ENCODE measurements at places on chromosomes 3 and 15.
A peak's percentile ranks its signal among the peaks of the same experiment; 100 is the strongest.

DNA sequence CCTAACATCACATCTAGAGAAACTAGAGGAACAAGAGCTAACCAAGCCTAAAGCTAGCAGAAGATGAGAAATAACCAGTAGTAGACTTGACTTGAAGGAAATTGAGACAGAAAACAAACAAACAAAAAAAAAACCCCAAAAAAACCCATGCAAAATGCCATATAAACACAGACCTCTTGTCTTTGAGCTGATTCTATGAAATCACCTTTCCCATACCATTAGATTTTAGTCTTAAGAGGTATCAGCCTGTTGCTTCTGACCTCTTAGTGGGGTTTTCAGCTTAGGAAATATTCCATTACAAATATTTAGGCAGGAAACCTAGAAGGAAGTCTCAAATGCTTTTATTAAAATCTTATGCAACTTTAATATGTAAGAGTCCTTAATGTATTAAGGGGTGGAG is 23.9 kb upstream of the ST3GAL6 start:
- DNase-seq, result no peak

GRCh38 chr15:58348095-58348812 is 83.5 kb upstream of the LIPC start:
- DNase-seq, result no peak

GRCh38 chr3:148873977-148874376 is 8.9 kb downstream of the CPA3 start:
- no peak for DNase-seq

DNA sequence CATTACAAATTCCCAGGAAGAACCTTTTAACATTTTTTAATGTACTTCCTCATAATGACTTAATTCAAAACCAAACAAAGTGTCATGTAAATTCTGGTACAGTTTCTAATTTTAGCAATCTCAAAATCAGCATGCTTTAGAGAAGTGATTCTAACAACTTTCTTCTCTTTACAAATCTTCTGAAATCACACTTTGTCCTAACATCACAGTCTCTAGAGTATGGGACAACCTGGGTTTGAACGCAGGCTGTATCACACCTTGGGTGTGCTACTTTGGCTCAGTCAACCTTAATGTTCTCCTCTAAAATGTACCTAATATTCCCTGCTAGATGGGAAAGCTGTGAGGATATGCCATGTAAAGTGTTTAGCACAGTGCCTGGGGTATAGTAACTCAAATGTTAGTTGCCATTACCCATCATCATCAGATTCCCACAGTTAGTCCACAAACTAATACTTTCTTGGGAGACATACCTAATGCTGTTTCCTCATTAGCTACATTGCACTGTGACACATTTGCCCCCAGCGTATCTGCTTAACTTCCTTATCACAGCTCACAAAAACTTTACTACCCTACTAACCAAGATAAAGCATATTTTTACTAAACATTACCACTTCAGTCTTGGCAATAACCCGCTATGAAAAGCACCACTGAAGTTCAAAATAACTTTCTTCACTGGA is 3.1 kb downstream of the TSPAN3 start:
- DNase-seq, result no peak

- DNase-seq, result no peak
Observed at GRCh38 chr3:185746470-185746869, 78.4 kb downstream of the IGF2BP2 start.

GRCh38 chr3:44654039-44654438 is 5.5 kb downstream of the ZNF35 start:
- DNase-seq, result no peak

- DNase-seq, result peak; percentile 58
Observed at GRCh38 chr15:36601497-36601932, 22.1 kb downstream of the CDIN1 start.

DNA sequence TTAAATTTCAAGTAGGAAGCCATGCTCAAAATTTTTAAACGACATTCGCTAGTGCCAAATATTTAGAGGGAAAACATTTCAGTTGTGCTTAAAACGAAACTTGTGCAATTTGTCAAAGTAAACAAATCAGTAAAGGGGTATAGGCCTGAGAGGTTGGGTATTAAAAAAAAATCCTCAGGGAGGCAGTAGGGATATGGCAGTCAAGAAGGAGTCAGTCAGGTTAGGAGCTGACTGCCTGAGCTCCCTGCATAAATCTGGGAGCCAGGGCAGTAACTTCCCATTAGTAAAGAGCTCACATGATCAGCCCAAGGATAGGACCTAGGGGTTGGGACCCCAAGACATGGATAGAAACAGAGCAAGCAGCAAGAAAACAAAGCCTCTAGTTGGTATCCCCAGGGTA is 120.7 kb upstream of the STAC start:
- no peak for DNase-seq

- peak; percentile 15 for DNase-seq
Observed at GRCh38 chr15:80309769-80310384, 57.9 kb upstream of the CTXND1 start.

GRCh38 chr15:22831473-22831872 is 7.0 kb upstream of the NIPA2 start:
- DNase-seq, result no peak

DNA sequence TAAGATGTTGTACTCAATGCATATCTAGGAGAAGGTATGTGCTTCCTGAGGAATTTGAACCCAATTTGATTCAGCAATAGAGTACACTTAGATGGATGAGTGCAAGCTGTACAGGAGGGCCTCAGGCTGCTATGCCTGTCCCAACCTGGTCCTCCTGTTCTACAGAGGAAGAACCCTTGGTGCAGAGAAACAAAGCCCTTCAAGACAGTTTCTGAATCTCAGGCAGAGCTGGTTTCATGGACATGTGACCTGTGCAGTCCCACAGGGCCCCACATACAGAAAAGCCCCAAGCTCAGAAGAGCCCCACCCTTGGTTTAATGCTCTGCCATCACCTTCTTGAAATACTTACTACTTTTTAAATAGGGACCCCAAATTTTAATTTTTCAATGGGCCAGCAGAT is 15.3 kb downstream of the FOXP1 start:
- DNase-seq, result no peak

GRCh38 chr3:155871746-155872158 is 1.3 kb downstream of the GMPS start:
- no peak for DNase-seq

GRCh38 chr3:138220788-138221187 is 33.7 kb downstream of the ARMC8 start:
- peak; percentile 10 for DNase-seq

- no peak for DNase-seq
Observed at GRCh38 chr3:181582619-181583018, 129.1 kb upstream of the SOX2 start.

DNA sequence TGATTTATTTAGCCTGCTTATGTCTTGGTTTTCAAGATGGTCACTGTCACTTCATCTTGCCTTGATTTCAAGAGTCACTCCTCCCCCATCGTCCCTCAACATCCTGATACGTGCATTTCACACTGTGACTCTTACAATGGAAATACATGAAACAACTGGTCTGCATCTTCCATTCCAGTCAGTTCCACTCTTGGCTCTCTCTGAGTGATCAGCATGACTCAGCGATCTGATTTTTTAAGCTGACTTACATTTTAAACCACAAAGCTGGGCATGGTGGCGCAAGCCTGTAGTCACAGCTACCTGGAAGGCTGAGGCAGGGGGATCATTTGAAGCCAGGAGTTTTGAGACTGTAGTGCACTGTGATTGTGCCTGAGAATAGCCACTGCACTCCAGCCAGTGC is 271.2 kb upstream of the ROPN1 start:
- DNase-seq, result peak; percentile 83

DNA sequence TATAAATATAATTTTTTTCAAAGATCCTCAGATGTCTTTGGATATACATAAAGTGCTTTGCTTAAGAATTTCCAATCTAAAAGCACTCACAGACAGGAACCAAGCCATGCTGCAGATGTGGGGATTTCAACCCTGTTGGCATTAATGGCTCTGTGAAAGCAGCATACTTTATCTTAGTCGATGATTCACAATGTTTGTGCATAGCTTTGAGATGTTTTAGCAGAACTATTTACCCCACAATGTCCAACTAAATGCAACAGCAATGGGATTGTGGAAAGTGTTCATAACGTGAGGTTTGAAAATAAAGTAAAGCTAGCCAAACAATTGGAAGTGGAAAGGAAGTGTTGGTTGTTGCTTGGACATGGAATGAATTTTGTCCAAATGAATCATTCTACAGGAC is 371.4 kb downstream of the SOX2 start:
- peak; percentile 19 for DNase-seq

Measured in Daoy (cell line).